ENCODE measurements at places on chromosomes 12 and 14. TPM values are rescaled to one million over a fixed set of nuclear protein-coding genes. Genes with fewer than 3 reads are reported as not detected.
A peak's percentile ranks its signal among the peaks of the same experiment; 100 is the strongest.

Gene CD4
- total RNA-seq = 3.2 TPM

Gene TROAP
- 79.4 TPM for total RNA-seq

Gene TSPAN19
- total RNA-seq = not detected

Gene GALNT8
- total RNA-seq = not detected

Gene RNASE2
- total RNA-seq = not detected

Gene BDKRB1
- total RNA-seq = not detected

Gene KRT75
- not detected for total RNA-seq

Gene KLHDC1
- total RNA-seq = 1.2 TPM

Gene NTF3
- not detected for total RNA-seq

DNA sequence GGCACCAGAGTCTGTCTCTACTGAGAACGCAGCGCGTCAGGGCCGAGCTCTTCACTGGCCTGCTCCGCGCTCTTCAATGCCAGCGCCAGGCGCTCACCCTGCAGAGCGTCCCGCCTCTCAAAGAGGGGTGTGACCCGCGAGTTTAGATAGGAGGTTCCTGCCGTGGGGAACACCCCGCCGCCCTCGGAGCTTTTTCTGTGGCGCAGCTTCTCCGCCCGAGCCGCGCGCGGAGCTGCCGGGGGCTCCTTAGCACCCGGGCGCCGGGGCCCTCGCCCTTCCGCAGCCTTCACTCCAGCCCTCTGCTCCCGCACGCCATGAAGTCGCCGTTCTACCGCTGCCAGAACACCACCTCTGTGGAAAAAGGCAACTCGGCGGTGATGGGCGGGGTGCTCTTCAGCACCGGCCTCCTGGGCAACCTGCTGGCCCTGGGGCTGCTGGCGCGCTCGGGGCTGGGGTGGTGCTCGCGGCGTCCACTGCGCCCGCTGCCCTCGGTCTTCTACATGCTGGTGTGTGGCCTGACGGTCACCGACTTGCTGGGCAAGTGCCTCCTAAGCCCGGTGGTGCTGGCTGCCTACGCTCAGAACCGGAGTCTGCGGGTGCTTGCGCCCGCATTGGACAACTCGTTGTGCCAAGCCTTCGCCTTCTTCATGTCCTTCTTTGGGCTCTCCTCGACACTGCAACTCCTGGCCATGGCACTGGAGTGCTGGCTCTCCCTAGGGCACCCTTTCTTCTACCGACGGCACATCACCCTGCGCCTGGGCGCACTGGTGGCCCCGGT is at the start of gene PTGDR:
TSS of gene PTGDR (plus strand) at position 198 of the 778 bp plus-strand sequence. CDS start at position 315, 117 bp downstream.
- no peak within 1 kb of the TSS for H3K4me3 ChIP-seq
- H3K27ac ChIP-seq = no peak within 1 kb of the TSS
- H3K4me1 ChIP-seq = no peaks in the 10 kb centered on the region
- no peak for DNase-seq
- H3K36me3 ChIP-seq = no peaks in the 10 kb centered on the region
- H3K27me3 ChIP-seq = no peaks in the 10 kb centered on the region

- no peaks in the 10 kb centered on the region for H3K36me3 ChIP-seq
- no peaks in the 10 kb centered on the region for H3K27me3 ChIP-seq
- no peak overlapping the region for H3K4me3 ChIP-seq
- peaks cover 17% of the 10 kb centered on the region for H3K4me1 ChIP-seq
- DNase-seq = no peak
- H3K27ac ChIP-seq = no peak overlapping the region
These were observed 16.5 kb downstream of the SELPLG start for GRCh38 chr12:108616941-108617858.

GRCh38 chr12:64077922-64078321 is 144.2 kb downstream of the KICS2 start:
- H3K27ac ChIP-seq = no peak overlapping the region
- peaks cover 35% of the 10 kb centered on the region for H3K36me3 ChIP-seq
- no peak overlapping the region for H3K4me3 ChIP-seq
- no peak for DNase-seq
- H3K4me1 ChIP-seq = peaks cover 43% of the 10 kb centered on the region

GRCh38 chr12:126483145-126484068 is 1418.2 kb downstream of the AACS start:
- H3K27ac ChIP-seq = peak overlapping the region; percentile 75
- no peaks in the 10 kb centered on the region for H3K36me3 ChIP-seq
- peaks cover 19% of the 10 kb centered on the region for H3K4me1 ChIP-seq
- DNase-seq = peak; percentile 74

- no peaks in the 10 kb centered on the region for H3K36me3 ChIP-seq
- no peak overlapping the region for H3K27ac ChIP-seq
- H3K27me3 ChIP-seq = no peaks in the 10 kb centered on the region
- no peak overlapping the region for H3K4me3 ChIP-seq
These were observed 424.2 kb downstream of the RERGL start for GRCh38 chr12:17665839-17666238.

GRCh38 chr14:89012282-89013097 is 188.0 kb downstream of the TTC8 start:
- H3K27me3 ChIP-seq = no peaks in the 10 kb centered on the region
- no peaks in the 10 kb centered on the region for H3K36me3 ChIP-seq
- no peaks in the 10 kb centered on the region for H3K4me1 ChIP-seq
- peak overlapping the region; percentile 44 for H3K4me3 ChIP-seq

DNA sequence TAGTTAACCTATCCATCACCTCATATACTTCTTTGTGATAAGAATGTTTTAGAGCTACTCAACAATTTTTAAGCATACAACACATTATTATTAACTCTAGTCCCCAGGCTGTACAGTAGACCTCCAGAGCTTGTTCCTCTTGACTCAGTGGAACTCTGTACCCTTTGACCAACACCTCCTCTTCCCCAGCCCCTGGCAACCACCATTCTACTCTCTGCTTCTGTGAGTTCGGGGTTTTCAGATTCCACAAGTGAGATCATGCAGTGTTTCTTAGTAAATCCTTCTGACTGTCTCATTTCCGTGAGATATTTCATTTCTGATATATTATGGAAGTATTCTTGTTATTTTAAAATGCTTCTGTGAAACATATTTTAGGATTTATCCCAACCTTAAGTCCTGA is 200.7 kb downstream of the PCNX1 start:
- H3K36me3 ChIP-seq = no peaks in the 10 kb centered on the region
- no peaks in the 10 kb centered on the region for H3K4me1 ChIP-seq
- H3K27me3 ChIP-seq = no peaks in the 10 kb centered on the region
- no peak for DNase-seq
- H3K4me3 ChIP-seq = no peak overlapping the region
- H3K27ac ChIP-seq = no peak overlapping the region

DNA sequence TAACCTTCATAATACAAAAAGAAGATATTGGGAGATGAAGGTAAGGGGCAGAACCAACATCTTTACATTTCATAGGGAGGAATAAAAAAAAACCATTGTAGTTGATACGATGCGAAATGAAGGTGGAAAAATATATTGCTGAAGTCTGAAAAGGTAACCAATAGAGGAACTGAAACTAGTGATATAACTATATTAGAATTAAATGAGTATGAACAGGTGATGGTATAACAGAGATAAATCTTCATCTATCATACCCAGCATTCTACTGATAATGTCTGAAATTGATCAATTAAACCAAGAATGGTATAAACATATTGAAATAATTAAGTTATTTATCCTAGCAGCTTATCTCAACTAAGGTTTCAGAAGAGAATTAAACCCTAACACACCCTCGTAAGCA is 332.1 kb downstream of the NELL2 start:
- H3K27me3 ChIP-seq = no peaks in the 10 kb centered on the region
- H3K4me3 ChIP-seq = no peak overlapping the region
- no peak for DNase-seq
- H3K4me1 ChIP-seq = no peaks in the 10 kb centered on the region
- no peaks in the 10 kb centered on the region for H3K36me3 ChIP-seq
- no peak overlapping the region for H3K27ac ChIP-seq

DNA sequence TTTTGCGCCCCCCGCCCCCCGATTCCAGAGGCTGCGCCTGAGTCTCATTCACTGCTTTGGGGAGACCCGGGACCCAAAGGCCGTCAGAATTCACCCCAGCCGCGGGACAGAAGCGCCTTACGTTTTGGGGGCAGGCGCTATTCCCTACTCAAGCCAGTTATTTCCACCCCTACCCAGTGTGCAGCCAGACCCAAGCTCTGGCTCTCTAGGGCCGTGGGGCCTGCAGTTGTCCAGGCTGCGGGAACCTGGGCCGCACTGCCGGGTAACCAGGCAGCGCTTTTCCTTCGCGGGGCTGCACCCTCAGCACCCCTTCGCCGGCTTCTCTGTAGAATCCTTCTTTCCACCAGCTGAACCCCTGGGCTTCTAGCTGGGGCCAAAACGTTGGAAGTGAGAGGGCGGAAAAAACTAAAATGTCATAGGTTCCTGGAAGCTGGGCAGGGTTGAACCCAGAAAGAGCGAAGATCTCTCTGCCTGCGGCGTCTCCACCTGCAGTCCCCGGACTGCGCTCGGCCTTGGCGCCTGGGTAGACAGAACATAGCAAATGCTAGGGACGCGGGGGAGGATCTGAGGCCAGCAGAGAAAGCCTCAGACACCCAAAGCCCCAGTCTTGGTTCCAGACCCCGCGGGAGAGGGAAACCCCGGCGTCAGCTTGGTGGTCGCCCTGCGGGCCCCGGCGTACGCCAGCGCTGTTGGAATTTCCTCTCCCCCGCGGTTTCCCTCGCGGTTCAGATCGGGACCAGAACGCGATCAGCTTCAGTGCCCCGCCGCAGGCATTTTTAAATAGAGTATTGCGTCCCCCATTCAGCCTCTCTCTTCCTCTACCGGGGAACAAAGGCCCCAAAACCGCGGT is 18.3 kb downstream of the TBX3 start:
- H3K27me3 ChIP-seq = peaks cover 6% of the 10 kb centered on the region
- no peak overlapping the region for H3K4me3 ChIP-seq
- H3K27ac ChIP-seq = no peak overlapping the region

GRCh38 chr14:75579338-75579864 is 981 bp downstream of the FLVCR2 start:
- H3K36me3 ChIP-seq = no peaks in the 10 kb centered on the region
- H3K27ac ChIP-seq = no peak overlapping the region
- peak overlapping the region; percentile 67 for H3K4me3 ChIP-seq
- DNase-seq = peak; percentile 49
